ENCODE measurements at places on chromosomes 3 and 15.

DNA sequence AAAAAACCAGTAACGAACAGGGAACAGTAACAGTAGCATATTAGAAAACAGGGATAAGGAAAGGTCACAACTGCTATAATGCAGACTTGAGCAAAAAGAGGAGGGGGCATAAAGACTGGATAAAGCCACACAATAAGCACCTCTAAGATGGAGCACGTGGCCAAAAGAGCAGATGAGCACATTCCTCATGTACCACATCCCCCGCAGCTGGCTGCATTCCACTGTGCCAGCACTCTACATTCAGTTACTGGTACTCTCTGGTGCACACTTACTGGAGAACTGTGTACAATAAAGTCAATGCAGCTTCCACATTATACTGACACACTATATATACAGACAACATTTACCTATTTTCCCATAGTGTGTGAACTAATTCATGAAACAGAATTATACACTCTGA lies 64.7 kb downstream of the UBE3A start:
- no peak for DNase-seq

DNA sequence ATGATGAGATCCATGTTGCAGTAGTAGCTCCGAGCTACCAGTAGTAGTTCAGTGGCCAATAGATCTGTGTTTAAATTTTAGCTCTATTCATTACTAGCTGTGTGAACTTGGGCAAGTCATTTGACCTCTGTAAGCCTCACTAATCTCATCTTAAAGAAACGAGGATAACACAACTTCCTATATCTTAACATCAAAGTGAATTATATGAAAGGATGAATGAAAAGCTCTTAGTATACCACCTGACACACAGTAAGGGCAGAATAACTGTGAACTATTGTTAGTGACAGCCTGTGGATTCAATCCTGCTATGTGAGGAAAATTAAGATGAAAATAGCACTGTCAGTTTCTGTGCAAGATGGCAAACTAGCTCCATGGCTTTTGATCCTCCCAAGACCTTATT lies 114.5 kb upstream of the PHLDB2 start:
- DNase-seq = no peak

GRCh38 chr15:34588046-34588674 lies 4.7 kb upstream of the GOLGA8B start:
- DNase-seq = peak; percentile 88

- peak; percentile 49 for DNase-seq
Observed at GRCh38 chr3:138197058-138197457, 10.0 kb downstream of the ARMC8 start.

DNA sequence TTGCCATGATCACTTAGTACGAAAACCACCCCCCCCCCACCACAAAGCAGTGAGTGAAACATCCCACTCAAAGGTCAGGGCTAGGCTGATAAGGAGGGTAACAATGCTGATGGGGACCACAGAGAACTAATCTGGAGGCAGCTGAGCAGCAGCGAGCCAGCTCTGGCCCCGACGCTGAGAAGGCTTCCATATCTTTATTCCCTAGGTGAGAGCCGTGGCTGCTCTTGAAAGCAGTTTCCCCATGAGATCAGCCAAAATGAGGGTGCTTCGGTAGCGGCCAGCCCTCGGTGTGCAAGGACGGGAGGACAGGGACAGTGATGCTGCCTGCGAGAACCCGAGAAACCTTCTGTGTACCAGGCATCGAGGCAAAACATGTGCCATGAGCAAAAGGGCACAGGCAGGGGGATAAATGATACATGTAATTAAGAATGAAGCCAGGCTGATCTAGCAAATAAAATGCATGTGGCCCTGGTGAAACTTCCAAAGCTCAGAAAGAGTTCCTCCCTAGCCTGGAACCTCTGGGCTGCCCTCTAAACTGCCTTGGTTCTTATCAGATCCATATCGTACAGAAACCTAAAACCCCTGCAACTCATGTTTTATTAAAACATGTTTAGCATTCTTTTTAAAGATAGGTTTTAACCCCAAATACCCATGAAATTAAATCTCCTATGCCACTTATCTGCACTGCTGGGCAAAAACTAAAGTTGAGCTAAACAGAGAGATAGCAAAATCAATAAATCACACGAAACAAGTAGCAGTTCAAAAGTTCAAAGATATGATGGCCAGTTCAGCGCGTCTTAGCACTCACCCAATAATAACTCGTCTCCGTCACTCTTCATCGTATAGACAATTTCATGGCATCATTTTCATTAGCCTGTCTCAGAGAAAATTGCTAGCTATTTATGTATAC lies 337.3 kb downstream of the FOXP1 start:
- DNase-seq = no peak

DNA sequence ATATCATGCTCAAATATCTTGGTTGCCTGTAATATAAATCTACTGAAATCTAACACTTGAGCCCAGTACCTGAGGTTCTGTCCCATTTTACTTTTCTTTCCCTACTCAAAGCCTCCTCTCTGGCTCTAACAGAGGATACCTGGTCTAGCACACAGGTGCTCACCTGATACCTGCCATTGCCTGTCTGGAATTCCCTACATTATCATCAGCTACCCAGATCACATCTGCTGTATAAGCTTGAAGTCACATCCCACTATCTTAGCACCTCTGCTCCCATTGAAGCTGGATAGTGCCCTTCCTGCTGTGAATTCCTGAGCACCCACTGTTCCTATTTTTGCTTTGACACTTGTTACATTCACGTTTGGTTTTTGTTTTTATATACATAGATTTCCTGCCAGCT lies 30.5 kb downstream of the GYG1 start:
- no peak for DNase-seq

DNA sequence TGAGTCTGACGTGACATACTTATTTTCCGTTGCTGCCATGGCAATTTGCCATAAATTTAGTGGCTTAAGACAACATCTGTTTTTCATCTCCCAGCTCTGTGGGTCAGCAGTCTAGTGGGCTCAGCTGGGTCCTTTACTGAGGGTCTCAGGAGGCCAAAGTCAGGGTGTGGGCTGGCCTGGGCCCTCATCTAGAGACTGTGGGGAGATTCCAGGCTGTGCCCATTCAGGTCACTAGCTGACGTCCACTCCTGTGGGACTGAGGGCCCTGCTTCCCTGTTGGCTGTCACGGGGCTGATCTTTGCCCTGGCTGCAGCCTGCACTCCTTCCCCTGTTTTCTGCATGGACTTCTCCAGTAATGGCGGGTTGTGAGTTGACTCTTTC lies 19.1 kb downstream of the FGD5 start:
- no peak for DNase-seq

DNA sequence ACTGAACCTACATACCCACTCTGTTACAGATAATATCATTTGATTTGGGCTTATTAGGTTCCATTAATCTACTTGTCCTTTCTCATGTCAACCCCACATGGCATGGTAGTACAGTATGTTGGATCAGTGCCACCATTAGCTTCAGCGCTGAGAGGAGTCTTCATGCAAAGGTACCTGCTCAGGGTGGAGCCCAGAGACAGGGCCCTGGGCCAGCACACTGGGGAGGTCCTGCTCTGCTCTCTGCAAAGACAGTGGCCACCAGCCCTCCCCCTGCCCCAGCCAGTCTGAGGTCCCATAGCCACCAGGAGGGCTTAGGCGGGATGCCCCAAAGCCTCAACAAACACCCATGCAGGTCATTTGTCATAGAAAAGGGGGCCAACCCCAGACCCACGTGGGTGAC lies 71.0 kb downstream of the ATP10A start:
- DNase-seq = no peak

GRCh38 chr3:94065122-94065521 lies 2.3 kb downstream of the NSUN3 start:
- no peak for DNase-seq

DNA sequence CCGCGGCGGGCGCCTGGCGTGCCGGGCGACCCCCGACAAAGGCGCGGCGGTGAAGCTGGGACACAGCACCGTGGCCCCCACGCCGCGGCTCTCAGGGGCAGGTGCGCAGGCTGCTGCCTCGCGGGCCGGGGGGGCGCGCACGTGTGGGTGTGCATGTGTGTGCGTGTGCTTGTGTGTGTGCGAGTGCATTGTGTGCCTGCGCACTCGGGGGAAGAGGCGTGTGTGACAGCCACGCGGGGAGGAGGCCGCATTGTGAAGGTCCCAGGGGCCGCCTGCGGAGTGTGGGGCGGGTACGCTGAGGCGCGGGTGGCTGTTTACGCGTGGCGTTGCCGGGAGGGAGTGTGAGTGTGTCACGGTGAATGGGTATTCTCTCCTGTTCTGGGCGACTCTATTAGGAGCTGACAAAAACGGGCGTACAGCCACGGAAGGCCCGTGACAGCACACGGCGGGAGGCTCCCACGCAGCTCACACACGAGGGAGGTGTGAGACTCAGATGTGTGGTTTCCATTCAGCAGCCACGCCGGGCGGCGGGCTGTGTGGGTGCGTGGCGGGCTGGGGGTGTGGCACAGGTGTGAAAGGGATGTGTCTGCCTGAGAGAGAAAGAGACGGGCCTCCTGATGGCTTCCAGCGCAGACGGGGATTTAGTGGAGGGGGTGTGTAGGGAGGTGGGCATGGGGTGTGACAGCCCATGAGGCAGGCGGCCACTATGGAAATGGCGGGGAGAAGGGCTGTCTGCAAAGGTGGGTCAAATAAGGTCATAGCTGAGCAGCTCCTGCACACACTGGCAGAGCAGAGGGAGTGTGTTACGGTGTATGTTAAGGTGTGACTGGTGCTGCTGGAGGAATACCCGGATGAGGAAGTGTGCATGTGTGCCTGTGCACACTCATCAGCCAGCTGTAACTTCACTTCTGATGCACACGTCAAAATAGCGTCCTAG lies 750 bp downstream of the PODXL2 start:
- DNase-seq = no peak

DNA sequence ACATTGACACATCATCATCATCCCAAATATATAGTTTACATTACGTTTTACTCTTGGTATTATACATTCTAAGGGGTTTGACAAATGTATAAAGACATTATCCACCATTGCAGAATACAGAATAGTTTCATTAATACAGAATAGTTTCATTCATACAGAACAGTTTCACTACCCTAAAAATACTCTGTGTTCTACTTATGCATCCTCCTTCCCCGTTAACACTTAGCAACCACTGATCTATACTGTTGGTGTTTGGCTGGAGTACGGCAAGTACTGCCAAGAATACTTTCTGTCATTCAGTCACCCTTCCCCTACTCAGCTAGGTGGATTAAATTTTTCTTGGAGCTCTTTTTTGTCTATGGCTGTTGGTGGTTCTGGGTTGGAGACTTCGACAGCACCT lies 33.4 kb downstream of the LEKR1 start:
- DNase-seq = no peak

GRCh38 chr3:183122257-183122932 lies 23.1 kb upstream of the MCCC1 start:
- peak; percentile 57 for DNase-seq

DNA sequence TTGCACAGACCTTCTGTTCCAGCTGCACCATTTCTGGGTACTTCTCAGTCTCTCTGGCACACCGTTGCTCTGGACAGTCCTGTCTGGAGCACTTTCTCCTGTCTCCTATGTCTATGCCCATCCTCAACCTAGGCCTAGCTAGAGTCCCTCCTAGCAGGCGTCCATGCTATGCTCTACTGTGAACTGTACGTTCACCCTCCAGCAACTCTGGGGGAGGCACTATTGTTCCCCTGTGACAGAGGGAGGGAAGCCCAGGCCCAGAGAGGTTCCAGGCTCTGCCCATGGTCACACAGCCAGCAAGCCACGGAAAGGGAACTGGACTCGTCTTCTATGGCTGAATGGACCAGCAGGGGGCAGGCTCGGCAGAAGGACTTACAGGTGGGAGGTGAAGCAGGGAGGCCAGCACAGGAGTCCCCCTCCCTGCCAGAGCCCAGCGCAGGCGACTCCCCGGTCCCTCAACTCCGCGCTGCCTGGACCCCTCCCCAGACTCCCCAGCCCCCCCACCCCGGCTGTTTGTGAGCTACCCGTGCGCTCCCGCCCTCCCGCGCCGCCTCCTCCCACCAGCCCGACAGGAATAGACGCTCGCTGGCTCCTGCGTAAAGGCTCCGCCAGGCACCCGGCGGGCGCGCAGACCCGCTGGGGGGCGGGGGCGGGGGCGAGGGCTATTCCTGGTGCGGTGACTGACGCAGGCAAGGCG lies 1.7 kb upstream of the LINGO1 start:
- DNase-seq = peak; percentile 35

- no peak for DNase-seq
Observed at GRCh38 chr15:71782422-71783165, 27.8 kb upstream of the NR2E3 start.

DNA sequence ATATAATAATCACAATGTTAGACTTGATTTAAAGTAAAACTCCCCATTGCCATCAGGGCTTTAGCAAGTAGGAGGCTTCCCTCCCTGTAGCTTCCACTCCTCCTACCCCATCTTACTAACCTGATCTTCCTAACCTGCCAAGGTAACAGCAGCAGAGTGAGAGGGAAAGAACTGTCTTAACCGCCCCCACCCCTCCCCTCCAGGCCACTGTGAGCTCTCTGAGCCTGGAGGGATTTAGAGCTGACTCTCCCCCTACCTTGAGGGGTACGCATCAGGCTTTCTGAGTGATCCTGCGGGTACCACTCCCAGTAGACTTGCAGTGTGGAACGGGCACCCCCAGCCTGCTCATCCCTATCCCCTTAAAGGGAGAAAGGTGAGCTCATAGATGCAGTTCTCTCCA lies 11.4 kb upstream of the PRSS50 start:
- no peak for DNase-seq

DNA sequence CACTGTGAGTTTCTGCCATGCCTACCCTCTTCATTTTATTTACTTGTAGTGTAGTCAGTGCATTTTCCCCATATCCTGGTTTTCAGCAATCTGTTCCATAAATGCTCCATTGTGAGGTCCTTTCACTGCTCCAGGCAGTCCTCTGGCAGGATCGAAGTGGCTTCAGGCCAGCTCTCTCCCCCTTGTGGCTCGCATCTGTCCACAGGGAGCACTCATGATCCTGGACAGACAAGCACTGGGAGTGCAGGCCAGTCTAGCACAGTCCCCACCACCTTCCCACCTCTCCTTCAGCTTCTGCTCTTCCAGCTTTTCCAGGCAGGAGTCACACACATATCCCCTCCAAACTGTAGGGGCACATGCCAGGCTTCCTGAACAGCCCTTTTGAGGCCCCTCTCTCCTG lies 173.6 kb downstream of the PPM1L start:
- DNase-seq = peak; percentile 37

DNA sequence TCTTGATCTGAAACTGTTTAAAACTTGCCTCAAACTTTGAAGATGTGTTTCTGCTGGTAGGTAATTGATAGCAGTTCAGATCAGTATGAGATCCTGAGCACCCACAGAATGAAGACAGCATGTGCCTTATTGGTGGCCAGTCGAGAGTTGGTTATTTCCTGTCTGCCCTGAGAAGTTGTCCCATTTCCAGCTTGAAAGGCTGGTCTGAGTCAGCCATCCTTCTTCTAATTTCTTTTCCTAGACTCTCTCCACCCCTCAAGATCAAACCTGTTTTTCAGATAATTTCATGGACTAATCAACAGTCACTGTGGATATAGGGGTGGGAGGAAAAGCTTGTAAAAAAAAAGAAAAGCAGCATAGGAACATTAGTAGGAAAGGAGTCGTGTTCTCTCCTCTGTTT lies 464.4 kb downstream of the FOXP1 start:
- DNase-seq = peak; percentile 7

- no peak for DNase-seq
Observed at GRCh38 chr3:48776854-48777253, 59.8 kb upstream of the IP6K2 start.

- no peak for DNase-seq
Observed at GRCh38 chr15:31498756-31499155, 172.1 kb downstream of the KLF13 start.

Measured in M059J (cell line).